ENCODE measurements at places on chromosomes 3 and 15. TPM values are rescaled to one million over a fixed set of nuclear protein-coding genes. Genes with fewer than 3 reads are reported as not detected.

The CCDC39 gene
- 0.10 TPM for total RNA-seq

The C3orf49 gene
- total RNA-seq, result not detected

The KPNA1 gene
- 61.3 TPM for total RNA-seq

GRCh38 chr15:74109713-74110112 is 20.7 kb upstream of the ISLR2 start:
- no peak for DNase-seq

- no peak for DNase-seq
These were observed 156.7 kb upstream of the CCDC54 start for GRCh38 chr3:107220538-107220937.

GRCh38 chr15:85525755-85526154 is 145.4 kb downstream of the AKAP13 start:
- no peak for DNase-seq
